ENCODE measurements at places on chromosomes 12 and 14.

- DNase-seq: peak; percentile 46
Measured at GRCh38 chr12:128425666-128426331, 158.8 kb downstream of the TMEM132C start.

- peak; percentile 81 for DNase-seq
Measured at GRCh38 chr12:103848917-103849491, 8.0 kb upstream of the NT5DC3 start.

GRCh38 chr14:100670017-100670752 is 56.5 kb upstream of the DLK1 start:
- no peak for DNase-seq

DNA sequence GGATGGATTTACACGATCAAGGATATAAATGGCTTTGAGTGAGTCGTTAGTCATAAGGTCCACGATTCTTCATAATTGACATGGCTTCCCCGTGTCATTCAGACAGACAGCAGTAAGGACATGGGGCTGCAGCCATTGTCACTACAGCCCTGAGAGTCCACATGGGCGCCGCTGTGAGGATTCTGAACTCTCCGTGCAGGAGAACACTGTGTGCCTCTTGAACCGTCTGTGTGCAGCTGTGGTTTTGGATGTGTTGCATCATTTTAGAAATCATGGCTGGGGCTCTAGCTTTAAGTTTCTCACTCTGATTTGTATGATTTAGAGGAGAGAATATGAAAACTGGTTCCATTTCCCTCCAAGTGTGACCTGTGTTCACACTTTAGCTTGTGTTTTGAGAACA is 47.2 kb downstream of the NPAS3 start:
- peak; percentile 48 for DNase-seq

- no peak for DNase-seq
Measured at GRCh38 chr12:131312793-131313545, 359.3 kb downstream of the ADGRD1 start.

DNA sequence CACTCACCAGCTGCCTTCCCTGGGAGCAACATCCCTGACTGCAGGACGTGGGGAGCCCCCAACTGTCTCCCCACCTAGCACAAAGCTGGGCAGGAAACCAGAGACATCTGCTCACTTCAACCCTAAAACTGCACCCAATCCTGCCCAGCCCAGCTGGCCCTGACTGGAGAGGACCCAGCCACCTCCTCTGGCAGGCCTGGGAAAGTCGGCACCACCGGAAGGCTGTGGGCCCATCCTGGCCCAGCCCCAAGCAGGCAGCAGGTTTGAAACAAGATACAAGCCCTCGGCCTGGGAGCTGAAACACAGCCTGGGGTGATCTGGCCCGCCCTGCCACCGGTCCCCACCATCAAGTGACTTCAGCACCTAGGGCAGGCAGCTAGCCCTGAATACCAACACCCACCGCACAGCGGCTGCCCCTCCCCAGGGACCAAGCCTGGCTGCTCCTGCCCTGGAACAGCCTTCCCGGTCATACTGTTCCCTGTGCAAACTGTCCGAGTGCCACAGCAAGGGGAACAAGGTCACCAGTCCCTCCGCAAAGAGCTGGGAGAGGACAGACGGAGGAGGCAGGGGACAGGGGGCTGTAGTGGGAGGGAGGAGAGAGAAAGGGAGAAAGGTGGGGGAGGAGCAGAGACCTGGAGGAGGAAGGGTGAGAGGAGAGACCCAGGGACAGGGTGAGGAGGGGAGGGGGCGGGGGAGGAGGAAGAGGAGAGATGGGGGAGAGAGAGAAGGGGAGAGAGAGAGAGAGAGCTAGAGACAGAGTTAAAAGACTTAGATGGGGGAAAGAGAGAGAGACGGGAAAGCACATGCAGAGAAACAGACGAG is 115.7 kb downstream of the RFLNA start:
- DNase-seq: peak; percentile 80

- DNase-seq: no peak
Measured at GRCh38 chr12:46100551-46101484, 110.4 kb upstream of the SCAF11 start.

DNA sequence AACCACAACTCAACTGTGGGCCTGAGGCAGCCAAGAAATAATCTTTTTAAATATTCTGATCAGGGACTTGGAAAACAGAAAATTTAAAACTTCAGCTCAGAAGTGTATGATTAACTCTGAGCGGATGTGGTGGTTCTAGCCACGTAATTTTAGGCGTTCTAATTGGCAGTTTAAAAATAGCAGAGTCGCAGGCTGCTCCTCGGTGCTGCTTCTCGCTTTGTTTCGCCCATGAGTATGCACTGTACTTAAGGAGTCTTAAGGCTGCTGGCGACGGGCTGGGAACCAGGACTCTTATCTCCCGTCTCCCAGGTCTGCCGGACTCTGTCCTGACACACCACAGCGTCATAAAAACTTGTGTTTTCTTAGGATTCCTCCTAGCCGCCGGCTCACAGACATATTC is 113.4 kb upstream of the PELI2 start:
- DNase-seq: peak; percentile 62

- peak; percentile 54 for DNase-seq
Measured at GRCh38 chr12:23906329-23906728, 43.1 kb downstream of the SOX5 start.

DNA sequence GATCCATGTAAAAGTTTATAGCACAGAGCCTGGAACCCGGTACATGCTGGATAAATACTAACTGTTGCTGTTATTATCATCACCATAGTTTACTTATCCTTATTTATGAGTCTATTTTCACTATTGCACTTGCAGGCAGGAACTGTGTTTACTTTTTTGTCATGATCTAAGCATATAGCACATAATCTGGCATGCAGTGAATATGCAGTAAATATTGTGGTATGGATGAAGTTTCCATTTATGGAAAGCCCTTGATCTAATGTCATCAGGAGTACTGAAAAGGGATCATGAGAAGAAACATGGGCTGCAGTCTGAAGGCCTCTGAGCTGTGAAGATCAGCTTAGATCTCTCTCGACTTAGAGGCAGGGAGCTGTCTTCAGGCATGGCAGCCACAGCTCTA is 91.6 kb downstream of the KCNK13 start:
- no peak for DNase-seq

- DNase-seq: no peak
Measured at GRCh38 chr12:57474430-57474829, 5.2 kb downstream of the ARHGAP9 start.

- no peak for DNase-seq
Measured at GRCh38 chr12:116172224-116172849, 105.2 kb downstream of the MED13L start.
